NCI-H446 (cell line): ENCODE measurements at places on chromosomes 12 and 14.

- peak; percentile 77 for DNase-seq
Measured at GRCh38 chr14:88189417-88190191, 133.5 kb downstream of the KCNK10 start.

DNA sequence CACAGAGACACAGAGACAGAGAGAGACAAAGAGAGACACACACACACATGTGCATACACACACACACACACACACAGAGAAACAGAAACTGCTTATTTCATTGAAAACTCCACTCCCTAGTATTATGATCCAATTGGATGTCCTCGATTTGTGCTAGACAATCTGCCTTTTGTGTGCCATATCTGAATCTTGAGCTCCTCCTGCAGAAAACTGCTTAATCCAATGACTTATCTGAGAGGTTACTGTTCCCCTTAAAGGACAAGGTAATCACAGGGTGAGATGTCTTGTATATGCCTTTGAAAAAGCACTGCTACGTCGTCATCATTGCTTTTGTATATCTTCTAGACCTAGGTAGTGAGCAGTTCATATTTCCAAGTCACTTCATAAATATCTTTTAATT is 371.5 kb downstream of the LRIG3 start:
- no peak for DNase-seq

DNA sequence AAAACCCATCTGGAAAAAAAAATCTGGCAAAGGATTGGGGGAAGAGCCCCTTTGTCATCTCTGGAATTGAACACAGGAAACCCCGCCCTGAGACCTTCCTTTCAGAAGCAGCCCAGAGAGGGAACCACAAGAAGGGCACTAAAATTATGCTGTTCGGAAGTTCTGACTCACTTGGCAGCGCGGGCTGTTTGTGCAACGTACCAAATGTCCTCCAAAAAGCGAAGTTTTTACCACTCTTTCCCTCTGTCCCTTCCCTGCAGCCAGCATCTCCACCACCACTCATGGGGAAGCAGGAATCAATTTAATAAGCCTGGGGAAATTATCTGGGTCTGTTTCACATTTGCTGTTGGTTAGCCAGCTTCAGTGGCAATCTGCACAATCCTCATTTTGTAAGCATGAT is 3.2 kb upstream of the SYNE3 start:
- DNase-seq = no peak

GRCh38 chr14:51860164-51860824 is at the start of gene GNG2:
Gene GNG2 (plus strand): TSS chr14:51860612. CDS start chr14:51950679, 90,067 bp downstream.
- peak; percentile 22 for DNase-seq

DNA sequence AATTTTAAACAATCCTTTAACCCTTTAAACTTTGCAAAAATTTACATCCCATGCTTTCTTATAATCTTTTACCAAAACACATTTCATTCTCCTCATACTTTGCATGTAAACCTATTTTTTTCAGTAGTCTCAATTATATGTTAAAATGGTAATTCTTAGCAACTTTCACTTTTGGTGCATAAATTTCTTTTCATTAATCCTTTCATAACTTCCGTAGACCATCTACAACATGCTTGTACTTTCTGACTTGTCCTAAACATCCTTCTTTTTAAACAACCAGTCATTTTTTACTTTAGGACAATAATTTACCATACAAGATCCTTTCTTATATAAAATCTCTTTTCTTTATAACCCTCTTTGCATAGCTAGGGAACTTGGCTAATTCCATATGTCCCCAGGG is 19.5 kb downstream of the CCDC91 start:
- DNase-seq = no peak

- DNase-seq = no peak
Measured at GRCh38 chr12:56521209-56521589, 421 bp upstream of the RBMS2 start.

GRCh38 chr14:71474301-71475265 is 457.6 kb upstream of the RGS6 start:
- no peak for DNase-seq

- DNase-seq = no peak
Measured at GRCh38 chr12:10301103-10301502, 6.6 kb upstream of the KLRD1 start.

- no peak for DNase-seq
Measured at GRCh38 chr12:240566-240965, 22.1 kb downstream of the SLC6A13 start.

DNA sequence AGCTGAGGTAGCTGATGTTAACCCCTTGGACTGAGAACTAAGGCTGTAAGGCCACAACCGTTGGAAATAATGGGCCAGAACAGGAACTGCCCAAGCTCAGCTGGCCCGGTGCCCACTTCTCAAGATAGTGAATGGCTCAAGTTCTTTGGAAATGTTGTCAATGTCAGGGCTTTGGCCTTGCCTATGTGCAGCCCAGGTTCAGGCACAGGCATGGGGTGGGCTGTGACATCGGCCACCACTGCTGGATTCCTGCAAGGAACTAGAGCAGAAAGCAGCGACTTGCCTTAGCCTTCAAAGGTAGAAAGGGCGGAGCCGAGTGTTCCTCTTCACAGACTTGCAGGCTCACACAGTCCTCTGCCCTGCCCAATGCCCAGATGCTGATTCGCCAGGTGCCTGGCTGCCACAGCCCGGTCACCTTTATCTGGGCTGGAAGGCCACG is 291.2 kb downstream of the ZFP36L1 start:
- DNase-seq = no peak

GRCh38 chr14:45156067-45156466 is 20.3 kb downstream of the FANCM start:
- no peak for DNase-seq

GRCh38 chr12:121033625-121034349 is 5.3 kb downstream of the OASL start:
- no peak for DNase-seq

DNA sequence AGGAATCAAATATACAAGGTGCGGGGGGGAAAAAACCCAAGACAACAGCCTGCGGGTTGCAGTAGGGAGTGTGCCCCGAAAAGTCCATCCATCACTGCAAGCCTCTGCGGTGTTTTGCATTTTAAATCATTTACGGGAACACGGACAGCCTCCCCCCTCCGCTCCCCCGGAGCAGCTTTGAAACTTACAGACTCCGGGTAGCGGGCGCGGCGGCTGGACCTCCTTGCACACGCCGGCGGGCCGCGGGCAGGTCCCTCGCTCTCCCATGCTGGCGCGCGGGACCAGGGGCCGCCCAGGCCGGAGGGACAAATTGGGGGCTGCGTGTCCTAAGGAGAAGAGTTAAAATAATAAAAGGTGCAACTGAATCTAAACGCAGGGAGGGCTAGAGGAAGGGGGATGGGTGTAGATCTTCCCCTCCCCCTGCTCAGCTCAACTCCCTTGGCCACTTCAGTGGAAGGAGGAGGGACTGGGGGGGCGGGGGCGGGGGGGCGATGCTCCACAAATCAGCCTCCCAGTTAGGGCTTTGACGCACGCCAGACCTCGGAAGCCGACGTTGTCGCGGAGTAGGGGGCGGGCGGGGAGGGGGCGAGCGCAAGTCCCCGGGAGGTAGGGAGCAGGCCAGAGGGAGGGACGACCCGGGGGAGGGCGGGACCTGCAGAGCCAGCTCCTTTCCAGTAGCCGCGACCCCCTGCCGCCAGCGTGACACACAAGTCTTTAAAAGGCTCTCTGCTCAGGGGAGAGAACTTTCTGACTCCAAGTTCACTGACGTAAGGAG is at the start of gene KCNJ8:
Gene KCNJ8 (minus strand): TSS at position 349 of the 775 bp plus-strand sequence. CDS start 1,090 bp downstream, outside the sequence.
- DNase-seq = peak; percentile 68

DNA sequence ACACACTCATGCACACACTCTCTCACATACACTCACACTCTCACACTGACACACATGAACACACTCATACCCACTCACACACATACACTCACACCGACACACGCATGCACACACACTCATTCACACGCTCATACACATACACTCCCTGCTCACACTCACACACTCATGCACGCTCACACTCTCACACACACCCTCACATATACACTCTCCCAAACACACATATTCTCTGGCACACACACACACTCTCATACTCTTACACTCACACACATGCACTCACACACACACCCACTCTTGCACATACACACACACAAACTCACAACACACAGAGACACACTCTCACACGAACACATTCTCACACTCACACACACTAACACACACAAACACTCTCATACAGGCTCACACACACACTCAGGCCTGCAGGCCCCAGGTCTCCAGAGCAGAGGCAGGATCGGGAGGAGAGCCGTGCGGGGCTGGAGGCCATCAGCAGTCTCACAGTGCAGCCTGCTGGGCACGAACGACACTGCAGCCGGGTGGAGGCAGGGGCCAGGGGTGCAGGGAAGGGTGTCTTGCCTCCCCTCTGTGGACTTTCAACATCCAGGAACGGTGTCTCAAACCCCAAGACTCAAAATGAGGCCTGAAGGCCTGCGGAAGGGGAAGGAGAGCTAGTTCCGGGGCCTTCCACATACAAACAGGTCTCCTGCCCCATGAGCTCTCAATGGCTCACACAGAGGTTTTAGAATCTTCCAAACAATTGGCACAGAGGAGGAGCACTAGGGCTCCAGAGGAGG is 148.7 kb downstream of the ANO2 start:
- DNase-seq = no peak

- no peak for DNase-seq
Measured at GRCh38 chr14:51323492-51323891, 83.4 kb downstream of the TMX1 start.

DNA sequence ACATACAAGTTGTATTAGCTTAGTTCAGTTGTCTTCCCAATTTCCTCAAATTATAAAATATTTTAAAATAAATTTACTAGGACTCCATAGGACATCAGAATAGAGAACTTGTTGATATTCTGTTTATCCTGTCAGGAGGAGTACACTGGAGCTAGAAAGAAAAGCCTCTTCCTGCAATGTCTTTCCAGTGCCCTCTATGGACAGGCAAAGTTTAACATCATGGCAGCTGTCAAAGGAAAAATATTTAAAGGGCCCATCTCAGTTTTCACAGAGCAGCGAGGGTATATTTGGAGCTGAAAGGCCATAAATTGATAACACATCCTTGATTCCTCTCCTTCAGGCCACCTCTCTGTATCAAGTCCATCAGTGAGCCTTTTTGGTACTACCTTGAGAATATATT is 19.0 kb downstream of the DIP2B start:
- no peak for DNase-seq

GRCh38 chr12:123267991-123268843 is 3.4 kb downstream of the CDK2AP1 start:
- DNase-seq = peak; percentile 86

DNA sequence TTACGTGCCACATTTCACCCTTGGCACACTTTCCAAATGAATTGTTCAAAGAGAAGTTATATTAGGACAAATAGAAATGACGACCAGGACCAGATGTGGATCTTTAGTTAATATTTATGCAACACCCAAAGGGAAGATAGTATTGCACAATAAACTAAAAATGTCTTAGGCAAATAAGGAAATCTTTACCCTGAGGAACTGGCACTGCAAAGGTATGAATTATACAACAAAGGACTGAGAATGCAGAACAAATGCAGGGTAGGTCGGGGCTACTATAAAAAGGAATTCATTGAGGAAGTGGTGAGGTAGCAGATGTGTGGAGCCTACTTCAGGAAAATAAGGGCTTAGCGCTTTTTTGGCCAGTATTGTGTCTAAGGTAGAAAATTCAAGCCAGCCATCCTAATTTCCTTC is 3.9 kb upstream of the TMTC2 start:
- no peak for DNase-seq

DNA sequence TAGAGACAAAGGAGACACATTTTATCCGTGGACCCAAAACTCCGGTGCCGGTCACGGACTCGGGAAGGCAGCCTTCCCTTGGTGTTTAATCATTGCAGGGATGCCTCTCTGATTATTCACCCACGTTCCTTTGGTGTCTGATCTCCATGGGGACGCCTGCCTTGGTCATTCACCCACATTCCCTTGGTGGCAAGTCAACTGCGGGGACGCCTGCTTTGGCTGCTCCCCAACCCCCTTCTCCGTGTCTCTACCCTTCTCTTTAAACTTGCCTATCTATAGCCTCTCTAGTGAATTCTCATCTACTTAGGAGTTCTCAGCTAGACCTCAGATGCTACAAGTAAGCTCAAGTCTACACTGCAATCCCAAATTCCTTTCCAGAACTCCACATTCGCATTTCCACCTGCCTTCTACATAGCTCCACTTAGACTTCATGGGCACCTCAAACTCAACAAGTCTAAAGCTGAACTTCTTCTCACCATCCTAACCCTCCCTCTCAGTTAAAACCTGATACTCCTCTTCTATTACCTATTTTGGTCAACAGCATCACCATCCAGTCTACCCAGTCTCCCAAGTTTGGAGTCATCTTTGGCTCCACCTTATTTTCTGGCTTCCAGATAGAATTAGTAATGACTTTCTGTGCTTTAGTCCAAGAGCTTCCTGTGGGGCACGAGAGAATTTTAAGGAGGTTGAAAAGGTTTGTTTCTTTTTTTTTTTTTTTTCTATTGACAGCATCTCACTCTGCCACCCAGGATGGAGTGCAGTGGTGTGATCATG is 14.4 kb downstream of the SPTLC2 start:
- no peak for DNase-seq
